H1 (cell line): ENCODE measurements at places on chromosomes 16 and 17.

DNA sequence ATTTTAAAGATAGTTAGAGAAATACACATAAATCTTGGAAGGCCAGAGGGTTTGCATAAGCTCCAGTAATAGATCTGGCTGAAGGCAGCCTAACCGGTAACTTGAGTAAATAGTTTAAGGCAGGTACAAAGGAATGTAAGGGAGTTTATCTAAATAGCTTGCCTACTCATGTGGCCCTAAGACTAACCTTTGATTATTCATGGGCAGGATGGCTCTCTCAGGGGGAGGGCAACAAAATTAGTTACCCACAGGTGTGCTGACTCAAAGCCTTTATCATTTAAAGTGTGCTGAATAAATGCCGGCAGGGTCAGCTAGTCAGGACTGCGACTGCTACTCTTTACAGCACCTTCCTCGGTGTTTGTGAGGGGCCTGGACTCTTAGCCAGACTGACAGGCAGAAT lies 761.3 kb upstream of the KIF2B start:
- peak; percentile 89 for DNase-seq

GRCh38 chr17:30886187-30886586 lies 19.9 kb downstream of the TEFM start:
- no peak for DNase-seq

DNA sequence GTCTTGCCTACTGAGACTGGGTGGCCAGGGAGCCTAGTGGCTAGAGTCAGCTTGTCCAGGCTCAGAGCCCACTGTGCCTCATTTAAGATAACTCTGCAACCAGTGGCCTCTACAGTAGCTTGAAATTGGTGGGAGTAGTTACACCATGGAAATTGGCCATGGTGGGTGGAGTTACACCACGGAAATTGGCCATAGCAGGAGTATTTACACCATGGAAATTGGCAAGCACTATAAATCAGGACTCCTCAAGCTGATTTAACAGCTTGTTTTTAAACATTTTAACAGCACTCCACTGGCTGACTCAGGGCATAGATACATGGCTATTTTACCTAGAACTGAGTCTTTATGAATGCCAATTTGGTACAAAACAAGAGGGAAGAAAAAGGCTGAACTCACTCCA lies 27.7 kb upstream of the AKTIP start:
- no peak for DNase-seq

DNA sequence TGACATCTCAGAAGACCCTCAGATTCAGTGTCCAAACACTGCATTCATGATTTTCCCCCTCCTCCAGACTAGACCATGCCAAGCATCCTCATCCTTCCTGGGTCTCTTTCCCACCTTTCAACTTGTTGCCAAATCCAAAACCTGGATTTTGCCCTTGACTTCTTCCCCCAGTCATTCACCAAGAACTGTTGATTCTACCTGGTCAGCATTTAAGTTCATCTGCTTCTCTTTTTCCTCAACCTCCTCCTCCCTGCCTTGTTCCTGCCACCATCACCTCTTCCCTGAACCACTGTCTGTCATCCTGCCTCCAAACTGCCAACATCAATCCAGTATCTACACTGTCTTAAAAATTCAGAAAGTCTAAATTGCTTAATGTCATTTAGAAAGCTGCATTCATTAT lies 20.9 kb downstream of the CHST4 start:
- DNase-seq: no peak

- DNase-seq: no peak
Measured at GRCh38 chr17:289409-289808, 63.2 kb downstream of the RPH3AL start.

DNA sequence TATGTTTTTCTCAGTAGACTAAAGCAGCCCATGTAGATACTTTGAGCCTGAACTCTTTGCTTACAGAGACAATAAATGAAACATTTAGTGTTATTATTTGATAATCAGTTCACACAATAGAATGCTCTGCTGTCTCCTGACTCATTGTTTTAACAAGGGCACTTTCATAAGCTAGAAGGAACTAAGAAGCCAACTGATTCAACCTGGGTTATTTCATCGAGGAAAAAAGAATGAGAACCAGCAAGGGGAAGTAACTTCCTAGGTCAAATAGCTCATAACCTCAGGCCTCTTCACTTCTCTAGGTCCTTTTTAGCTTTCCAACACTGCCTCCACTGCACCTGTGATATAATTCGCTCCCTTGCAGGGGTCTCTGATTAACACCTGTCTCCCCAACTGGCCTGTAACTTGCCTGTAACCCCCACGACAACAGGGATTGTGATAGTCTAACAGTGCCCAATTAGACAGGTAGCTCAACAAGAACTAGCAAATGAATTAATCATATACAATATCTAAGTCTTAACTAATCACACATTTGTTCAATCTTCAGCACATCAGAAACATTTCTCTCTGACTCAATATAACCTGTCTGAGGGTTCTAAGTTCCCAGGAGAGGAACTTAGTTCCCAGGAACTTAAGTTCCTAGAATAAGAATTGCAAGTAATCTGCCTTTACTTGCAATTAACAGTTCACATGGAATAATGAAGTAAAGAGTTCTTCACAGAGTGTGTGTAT lies 34.8 kb downstream of the RFFL start:
- no peak for DNase-seq

GRCh38 chr16:3881499-3881990 lies 1.0 kb upstream of the CREBBP start:
- DNase-seq: no peak

DNA sequence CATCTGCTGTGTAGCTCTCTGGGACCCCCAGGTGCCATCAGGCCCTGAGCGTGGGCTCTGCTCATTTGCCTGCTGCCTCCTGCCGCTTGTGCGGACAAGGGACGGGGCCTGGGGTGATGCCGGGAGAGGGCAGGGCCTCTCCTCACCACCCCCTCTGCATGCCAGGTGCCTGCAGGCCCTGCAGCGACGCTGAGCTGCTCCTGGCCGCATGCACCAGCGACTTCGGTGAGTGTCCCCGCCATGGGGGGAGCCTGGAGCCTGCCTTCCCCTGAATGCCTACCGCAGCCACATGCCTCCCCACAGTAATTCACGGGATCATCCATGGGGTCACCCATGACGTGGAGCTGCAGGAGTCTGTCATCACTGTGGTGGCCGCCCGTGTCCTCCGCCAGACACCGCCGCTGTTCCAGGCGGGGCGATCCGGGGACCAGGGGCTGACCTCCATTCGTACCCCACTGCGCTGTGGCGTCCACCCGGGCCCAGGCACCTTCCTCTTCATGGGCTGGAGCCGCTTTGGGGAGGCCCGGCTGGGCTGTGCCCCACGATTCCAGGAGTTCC lies 1.9 kb downstream of the METRN start:
- DNase-seq: no peak

- DNase-seq: no peak
Measured at GRCh38 chr16:6297666-6298410, 1034.8 kb upstream of the RBFOX1 start.

- no peak for DNase-seq
Measured at GRCh38 chr17:28133562-28133970, 91.1 kb downstream of the NLK start.

DNA sequence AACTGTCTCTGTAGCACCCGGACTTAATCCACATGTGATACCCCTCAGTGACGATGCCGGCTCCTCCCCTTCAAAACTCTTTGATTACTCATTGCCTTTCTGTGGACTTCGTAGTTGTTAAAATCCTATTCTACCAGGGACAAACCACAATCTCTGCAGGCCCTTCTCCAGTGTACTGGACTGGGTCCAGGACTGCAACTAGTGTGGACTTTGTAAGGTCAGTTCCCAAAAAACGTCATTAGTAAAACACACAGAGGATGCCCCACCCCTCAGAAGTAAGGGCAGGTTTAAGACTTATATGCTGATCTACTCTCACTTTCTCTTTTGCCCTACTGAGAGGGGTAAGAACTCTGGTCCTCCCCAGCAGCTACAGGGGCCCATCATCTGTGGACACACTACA lies 10.5 kb upstream of the NUDT7 start:
- DNase-seq: no peak

DNA sequence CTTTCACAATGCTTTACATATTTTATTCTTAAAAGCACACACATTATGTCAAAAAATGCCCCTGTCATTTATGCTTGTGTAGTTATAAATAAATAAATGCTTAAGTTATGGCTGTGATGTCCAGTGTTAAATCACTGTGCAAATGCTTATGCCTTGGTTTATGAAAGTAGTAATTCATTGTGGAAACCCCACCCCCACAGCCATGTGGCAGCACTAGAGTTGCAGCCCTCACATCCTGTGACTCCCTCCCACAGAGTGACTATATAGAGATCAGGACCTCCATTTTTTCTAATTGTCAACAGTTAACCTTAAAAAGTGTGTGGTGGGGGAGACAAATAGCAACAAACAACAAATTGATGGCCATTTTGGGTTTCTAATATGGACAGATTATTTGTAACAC lies 2.4 kb downstream of the SKAP1 start:
- DNase-seq: no peak

DNA sequence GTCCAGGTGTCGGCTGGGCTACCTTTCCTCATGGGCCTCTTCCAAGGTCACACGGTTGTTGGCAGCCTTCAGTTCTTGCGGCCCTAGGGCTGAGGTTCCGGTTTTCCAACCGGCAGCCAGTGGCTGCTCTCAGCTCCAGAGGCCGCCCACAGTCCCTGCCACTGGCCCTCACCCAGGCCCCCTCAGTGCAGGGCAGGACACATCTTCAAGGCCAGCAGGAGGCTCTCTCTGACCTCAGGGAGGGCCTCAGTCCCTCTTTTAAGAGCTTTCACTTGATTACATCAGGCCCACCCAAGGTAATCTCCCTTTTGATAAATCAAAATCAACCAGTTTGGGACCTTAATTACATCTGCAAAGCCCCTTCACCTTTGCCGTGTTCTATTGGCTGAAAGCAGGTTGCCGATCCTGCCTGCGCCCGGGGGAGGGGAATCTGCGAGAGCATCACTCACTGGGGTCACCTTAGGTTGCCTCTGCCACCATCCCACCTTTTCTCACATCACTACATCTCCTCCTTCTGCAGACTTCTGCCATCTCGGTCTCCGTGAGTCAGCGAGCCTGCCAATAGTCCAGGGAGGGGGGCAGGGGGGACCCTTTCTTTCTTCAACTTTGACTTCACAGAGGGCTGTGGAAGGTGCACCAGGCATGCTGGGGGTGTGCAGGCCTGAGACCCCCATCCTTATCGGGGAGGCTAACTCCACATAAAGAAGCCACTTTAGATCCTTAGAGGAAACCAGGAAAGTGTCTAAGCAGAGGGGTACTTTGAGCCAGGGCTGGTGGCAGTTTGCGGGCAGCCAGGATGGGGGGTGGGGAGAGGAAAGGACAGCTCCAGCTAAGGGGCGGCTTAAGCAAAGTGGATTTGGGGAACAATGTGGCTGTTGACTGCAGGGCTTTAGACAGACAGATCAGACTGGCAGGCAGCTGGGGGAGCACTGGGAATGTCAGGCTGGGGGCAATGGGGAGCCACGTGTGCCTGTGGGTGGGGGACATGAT lies 28.8 kb upstream of the NXPH3 start:
- DNase-seq: no peak

GRCh38 chr16:50667497-50668367 lies 13.4 kb downstream of the SNX20 start:
- no peak for DNase-seq

DNA sequence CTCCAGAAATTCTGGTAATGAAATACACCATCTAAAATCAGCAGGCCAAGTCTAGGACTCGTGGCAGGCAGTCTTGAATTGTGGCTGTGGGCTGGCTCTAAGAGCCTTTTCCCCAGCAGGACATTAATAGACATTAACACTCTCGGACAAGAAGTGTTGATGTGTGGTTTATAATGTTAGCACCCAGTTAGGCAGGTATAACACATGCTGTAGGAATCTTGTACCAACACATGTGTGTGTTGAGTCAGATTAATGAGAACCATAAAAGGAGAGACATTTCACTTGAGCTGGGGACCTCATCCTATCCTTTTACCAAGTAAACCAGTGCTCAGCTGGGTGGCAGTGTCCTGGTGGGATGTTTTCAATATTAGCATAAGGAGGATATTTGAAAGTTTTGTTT lies 264.5 kb downstream of the FTO start:
- DNase-seq: no peak

GRCh38 chr16:67613808-67614207 lies 31.1 kb upstream of the CARMIL2 start:
- peak; percentile 73 for DNase-seq

DNA sequence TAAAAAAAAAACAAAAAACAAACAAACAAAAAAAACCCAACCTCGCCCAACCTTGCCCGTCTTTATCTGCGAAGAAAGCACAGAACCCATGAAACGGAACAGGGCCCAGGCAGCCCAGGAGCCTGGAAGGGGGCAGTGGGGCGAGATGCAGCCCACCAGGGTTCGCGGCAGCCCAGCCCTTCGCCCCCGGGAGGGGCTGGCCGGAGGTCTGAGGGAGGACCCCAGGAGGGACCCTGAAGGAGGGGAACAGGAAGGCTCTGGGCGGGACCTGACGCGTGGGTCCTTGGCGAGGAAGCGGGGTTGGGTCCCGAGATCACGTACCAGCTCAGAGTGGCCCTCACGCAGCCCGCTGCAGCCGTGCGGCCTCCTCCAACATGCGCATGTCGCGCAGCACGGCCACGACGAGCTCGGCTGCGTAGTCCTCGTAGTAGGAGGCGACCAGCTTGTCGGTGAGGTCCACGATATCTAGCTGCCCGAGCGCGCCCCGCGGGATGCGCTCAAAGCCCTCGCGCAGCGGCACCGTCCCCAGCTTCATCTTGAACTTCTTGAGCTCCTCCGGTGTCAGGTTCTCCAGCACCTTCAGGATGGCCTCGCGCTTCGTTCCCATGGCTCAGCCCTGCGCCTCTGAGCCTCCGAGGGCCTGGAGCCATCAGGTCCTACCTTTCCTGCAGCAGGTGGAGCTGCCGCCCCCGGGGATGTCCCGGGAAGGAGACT lies at the start of gene PYDC1:
PYDC1 (minus strand) TSS at position 714 of the 714 bp plus-strand sequence; CDS start at position 607, 107 bp downstream.
- DNase-seq: peak; percentile 75

DNA sequence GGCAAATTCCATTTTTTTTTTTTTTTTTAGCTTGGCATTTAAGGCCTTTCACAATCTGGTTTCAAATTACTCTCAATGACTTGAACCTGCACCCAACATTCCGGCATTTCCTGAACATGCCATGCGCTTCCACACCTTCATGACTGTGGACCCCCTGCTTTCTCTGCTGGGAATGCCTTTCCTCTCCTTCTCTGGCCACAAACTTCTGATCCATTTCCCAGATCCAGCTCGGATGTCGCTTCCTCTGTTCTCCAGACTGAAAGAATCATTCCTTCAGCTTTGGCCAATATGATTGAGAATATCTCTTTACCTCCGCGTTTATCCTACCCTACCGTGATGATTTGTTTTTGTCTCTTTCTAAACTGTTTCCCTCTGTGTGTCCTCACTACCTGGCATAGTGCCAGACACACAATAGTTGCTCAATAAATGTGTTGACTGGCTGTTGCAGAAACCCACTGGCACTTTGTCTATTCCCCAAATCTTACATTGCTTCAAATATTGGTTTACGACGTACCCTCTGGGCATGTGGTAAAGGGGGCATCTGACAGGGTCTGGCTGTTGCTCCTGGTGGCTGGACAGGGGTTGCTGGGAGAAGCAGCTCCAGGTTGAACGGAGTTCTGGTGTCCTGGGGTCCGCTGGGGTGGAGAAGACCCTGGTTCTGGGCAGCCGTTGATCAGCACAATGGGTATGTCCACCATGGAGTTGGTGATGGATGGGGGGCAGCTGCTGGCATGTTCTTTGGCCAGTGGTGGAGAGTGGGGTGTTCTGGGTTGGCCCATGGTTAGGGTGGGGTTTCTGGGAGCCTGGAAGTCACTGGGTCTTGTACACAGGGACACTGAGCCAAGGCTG lies 14.7 kb downstream of the TNS4 start:
- no peak for DNase-seq

GRCh38 chr16:87757841-87758426 lies 7.9 kb downstream of the KLHDC4 start:
- no peak for DNase-seq

GRCh38 chr17:29622337-29623282 lies at the start of gene CORO6:
Gene CORO6, minus strand, starts transcription at chr17:29622912. Its CDS starts 1,491 bp downstream, at chr17:29621421.
- peak; percentile 94 for DNase-seq

GRCh38 chr16:55656691-55657092 lies 904 bp downstream of the SLC6A2 start:
- peak; percentile 5 for DNase-seq
